ENCODE measurements at places on chromosomes 1 and 21.

GRCh38 chr1:203915811-203916210 is 54.4 kb downstream of the SNRPE start:
- no peak for DNase-seq

- DNase-seq, result no peak
Measured at GRCh38 chr1:69513601-69514000, 54.1 kb upstream of the LRRC7 start.

DNA sequence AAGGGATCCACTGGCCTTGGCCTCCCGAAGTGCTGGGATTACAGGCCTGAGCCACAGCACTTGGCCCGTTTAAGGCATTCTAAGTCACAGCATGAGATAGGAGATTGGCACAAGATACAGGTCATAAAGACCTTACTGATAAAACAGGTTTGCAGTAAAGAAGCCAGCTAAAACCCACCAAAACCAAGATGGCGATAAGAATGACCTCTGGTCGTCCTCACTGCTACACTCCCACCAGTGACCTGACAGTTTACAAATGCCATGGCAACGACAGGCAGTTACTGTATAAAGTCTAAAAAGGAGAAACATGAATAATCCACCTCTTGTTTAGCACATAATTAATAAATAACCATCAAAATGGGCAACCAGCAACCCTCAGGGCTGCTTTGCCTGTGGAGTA is 33.3 kb upstream of the RCC2 start:
- no peak for DNase-seq

DNA sequence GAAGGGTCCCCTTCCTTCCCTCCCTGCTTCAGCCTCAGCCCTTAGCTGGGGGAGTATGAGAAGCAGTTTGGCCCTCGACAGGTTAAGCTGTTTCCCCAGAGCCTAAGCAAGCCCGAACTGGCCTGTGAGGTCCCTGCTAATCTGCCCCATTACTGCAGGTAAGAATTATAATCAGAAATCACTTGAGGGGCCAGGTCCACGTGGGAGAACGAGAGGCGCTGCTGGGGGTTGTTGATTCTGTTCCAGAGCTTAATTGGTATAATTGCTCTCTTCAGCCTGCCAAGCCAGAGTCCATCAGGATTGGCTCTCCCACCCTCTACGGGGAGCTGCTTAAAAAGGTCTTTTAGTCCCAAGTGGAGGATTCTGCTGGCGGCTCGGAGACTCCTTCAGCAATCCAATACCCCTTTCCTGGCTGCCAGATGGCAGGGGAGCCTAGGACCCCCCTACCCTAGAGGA is 70.8 kb downstream of the UBE2T start:
- DNase-seq, result no peak

- peak; percentile 39 for DNase-seq
Measured at GRCh38 chr1:87449348-87449963, 120.8 kb downstream of the LMO4 start.

DNA sequence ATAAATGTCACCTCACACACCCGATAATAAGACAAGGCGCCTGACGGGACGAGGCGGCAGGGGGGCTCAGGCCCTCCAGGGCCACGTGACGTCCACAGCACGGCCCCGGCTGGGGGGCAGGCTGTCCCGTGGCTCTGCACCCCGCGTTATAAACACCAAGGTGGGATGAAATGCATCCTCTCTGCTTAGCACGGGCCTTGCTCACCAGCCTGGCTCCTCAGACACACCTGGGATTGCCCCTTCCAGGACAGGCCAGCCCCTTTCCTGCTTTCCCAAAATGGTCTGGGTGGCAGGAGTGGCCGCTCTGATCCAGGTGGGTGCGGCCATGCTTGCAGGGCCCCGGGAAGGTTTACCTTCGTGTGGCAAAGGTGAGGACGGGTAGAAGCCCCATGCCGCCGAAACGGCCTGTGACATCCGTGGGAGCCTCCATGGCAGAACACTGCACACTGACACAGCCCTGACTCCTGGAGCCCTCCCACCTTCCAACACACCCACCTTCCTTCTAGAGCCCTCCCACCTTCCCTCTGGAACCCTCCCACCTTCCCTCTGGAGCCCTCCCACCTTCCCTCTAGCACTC is 35.9 kb downstream of the SLC19A1 start:
- DNase-seq, result no peak

GRCh38 chr1:111988743-111989453 is 570 bp downstream of the KCND3 start:
- no peak for DNase-seq

DNA sequence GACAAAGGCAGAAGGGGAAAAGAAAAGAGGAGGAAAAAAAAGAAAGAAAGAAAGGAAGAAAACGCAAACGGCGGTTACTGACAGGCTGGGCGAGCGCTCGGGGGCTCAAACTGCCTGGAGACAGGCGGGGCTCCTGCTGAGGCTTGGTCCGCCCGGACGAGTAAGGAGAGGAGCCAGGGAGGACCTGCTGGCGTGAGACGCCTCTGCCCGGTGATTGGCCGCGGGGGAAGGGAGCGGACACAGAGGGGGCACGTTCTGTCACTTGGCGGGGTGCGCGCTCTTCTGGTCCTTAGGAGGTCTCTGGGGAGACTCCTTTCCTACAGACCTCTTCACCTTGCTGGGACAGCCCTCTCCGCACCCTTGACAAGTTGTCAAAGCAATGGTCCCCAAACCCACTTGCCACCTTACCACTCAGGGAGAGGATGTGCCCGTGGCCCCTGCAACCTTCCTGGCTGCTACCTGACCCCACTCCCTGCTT is 791 bp upstream of the PIK3R3 start:
- peak; percentile 55 for DNase-seq

DNA sequence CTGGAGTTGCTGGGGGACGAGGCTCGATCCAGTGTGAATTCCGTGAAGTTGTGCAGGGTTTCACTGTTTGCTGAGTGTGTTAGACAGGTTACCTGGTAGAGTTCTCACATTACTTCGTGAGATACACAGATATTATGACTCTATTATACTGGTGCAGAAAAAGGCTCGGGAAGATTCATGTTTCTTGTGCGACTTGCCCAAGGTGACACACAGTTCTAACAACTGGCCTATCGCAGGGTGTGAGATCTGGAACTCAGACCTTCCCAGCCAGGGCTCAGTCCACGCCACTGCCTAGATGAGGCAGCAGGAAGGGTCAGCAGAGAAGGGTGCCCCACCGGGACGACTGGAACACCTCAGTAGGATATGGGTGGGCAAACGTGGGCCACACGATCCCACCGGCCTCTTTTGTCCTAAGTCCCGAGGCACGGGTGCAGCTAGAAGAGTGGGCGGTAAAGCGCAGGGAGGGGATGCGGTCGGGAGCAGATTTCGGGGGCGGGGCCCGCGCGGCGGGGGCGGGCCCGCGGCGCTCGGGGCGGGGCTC is 296 bp upstream of the RNPEP start:
- peak; percentile 64 for DNase-seq

DNA sequence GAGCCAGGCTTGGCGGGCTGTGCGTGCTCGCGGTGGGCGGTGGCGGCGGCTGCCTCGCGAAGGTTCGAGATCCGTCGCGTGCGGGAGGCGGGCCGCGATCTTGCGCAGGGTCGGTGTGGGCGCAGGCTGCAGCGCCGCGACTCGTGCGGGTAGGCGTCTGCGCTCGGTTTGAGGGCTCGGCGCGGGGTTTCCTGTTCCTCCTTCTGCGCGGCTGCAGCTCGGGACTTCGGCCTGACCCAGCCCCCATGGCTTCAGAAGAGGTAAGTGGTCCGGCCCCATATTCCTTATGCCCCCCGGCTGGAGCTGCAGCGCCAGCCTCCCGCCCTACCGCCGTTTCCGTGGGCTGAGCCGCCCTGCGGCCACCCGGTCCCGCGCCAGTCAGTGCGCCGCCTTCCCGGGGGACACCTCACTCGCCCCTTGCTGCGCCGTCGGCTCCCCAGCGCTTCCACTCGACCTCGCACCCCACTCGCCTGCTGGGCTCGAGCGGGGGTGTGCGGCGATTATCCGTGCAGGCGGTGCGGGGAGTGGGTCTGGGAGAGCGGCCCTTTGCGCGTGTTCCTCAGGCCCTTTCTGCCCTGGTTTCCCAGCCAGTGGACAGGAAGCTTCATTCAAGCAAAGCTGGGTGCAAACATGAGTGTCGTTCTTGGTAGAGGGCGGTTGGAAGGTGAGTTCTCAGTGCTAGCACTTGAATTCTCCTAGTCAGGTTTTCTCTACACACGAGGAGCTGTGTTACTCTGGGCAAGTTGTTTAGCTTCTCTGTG is at the start of gene CACYBP:
Gene CACYBP (plus strand): TSS at position 12 of the 761 bp plus-strand sequence. CDS start 234 bp downstream, at position 246.
- DNase-seq, result no peak

- DNase-seq, result no peak
Measured at GRCh38 chr1:8665833-8666232, 151.6 kb downstream of the RERE start.

DNA sequence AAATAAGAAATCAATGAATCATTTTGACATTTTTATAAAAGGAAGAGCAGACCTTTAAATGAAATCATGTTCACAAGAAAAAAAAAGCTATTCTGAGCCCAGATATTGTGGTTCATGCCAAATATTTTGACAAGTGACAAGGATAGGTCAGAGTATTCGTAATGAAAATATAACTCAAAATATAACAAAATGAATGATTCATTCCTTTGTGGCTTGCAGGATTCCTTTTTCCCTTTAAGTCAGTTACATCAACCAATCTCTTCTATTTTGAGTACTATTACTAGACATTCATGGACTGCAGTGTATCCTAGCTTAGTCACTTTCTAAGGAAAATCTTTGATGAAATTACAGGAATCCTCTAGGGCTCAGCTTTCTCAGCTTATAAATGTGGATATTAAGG is 188.7 kb downstream of the COL11A1 start:
- no peak for DNase-seq

GRCh38 chr1:161193561-161194235 is 5.2 kb downstream of the ADAMTS4 start:
- DNase-seq, result no peak

DNA sequence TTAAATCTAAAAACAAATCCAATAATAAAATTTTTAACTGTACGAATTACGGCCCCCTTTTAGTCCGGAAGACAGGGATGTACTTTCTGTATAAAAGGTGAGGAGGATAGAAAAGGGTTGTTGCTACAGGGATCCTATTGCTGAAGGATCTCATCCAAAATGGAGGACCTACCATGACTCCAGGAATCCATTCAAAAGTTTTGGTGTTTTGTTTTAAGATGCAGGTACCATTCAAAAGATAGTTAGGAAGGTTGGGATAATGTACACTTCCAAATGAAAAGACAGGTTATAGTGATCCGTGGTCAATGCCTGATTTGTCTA is 1.3 kb upstream of the ENAH start:
- DNase-seq, result no peak

- peak; percentile 43 for DNase-seq
Measured at GRCh38 chr1:161801955-161802354, 35.8 kb downstream of the ATF6 start.

DNA sequence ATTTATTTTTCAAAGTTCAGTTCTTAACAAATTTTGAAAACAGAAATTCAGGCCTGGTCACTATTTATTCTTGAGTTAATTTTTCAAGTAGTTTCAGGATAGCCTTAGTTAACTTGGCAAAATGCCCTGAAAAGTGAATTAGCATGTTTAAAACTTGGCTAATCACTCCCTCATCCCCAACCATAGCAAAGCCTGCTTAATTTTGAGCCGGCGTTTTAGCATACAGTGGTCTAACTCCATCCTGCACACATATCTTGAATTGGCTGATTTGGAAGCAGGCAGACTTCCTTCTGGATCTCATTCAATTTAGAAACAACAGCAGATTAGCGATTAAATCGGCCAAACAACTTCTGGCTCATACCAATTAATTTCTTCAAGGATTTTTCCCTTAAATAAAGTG is 439.2 kb downstream of the PTBP2 start:
- no peak for DNase-seq

DNA sequence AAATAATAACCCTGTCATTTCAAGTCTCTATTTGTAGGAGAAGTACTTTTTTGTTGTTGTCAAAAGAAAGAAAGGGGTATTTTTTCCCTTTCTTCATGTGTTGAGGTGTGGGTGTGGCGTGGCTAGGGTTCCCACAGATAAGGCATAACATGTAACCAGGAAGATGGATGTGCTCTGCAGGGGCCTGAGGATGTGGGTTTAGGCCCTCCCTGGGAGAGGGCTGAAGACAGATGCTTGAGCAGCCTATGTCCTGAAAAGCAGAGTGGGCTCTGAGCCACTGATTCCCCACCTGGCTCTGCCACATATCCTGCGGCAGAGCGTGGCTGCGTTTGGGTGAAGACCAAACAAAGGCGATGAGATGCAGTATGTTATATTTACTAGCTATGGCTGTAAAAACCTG is 13.9 kb upstream of the ADAR start:
- DNase-seq, result no peak

DNA sequence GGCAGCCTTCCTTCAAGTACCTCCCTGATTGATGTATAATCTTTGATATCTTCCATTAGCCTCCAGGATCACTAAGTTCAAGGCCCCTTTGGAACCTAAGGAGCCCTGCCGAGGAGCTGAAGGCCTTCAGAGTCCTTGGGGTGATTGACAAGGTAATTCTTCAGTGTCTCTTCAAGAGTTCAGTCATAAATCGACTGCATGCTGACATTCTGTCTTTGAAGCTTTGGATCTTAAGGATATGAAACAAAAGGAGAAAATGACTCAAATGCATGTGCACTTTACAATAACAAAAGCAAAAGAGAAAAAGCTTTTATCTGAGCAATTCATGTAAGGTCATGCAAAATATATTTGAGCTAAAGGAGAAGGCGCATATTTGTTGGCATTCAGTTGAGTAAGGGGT is 125.3 kb downstream of the RPS6KC1 start:
- no peak for DNase-seq

- no peak for DNase-seq
Measured at GRCh38 chr1:8222789-8223188, 95.1 kb upstream of the SLC45A1 start.

- no peak for DNase-seq
Measured at GRCh38 chr1:154943649-154944400, 7.3 kb upstream of the PMVK start.

GRCh38 chr21:37595944-37596343 is 229.4 kb downstream of the DYRK1A start:
- no peak for DNase-seq

DNA sequence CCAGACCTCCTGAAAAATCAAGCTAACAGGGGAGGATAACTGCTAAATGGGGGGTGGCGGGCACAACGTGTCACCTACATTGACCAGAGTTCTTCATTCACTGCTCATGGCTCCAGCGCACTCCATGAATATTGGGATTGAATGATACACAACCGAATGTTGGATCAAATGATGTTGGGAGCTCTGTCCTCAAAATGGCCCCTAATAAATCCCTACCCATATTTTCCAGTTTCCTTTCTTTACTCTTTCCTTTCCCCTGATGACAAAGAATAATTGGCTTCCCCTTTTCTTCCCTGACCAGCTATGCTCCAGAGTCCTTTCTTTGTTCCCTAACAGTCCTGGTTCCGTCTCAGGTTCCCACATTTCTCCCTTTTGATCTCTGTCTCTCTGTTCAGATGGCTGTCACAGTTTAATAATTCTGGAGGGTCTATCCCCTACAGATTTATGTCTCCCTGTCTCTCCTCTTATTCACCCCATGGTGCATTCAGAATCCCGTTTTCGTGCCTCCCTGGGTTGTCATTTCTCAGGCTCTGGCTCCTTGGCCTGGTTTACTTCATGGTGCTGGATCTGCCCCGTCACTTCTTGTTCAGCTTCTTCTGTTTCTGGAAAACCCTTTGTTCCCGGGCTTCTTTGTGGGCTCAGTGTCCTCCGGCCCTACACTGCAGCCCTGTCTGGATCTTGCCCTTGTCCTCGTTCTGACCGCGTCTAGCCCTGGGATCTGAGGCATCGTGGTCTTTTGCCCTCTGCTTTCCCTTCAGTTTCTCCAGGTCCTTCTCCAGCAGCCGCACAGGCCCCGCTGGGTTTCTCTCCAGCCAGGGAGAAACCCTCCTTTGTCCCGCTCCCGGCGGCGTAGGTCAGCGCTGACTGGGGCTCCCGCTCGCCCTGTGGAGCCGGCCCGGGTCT is 78.3 kb downstream of the NDUFS5 start:
- DNase-seq, result no peak

Data from breast epithelium (tissue), 4 donors.